Esophagus mucosa (tissue), 1 donor: ENCODE measurements at places on chromosomes 7 and 10. TPM values are rescaled to one million over a fixed set of nuclear protein-coding genes. Genes with fewer than 3 reads are reported as not detected.
A peak's percentile ranks its signal among the peaks of the same experiment; 100 is the strongest.

Gene LIPF
- not detected for total RNA-seq

GRCh38 chr7:103317009-103317408 is 19.8 kb downstream of the PMPCB start:
- no peak for ATAC-seq

- no peak for ATAC-seq
Observed at GRCh38 chr7:19111474-19112273, 5.8 kb downstream of the TWIST1 start.

DNA sequence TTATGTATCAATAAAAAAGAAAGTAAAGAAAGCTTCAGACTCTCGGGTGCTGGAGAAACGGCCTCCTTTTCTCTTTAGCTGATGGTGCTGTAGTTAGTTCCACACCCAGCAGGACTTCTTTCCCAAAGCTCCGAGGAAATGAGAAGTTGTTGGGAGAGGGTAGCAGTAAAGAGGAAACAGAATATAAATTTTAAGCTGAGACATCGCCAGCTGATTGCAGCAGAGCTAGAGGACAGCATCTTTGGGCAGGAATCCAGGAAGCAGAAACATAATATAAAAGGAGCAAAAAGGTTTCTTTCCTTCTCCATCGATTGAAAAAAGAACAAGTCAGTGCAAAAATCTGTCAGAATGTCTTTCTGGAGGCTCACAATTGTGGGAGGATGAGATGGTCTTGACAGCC is 616.9 kb upstream of the FOXK1 start:
- ATAC-seq, result no peak

Gene NUDCD3
- 68.9 TPM for total RNA-seq

Gene ERVW-1
- total RNA-seq, result not detected

Gene FZD8
- total RNA-seq, result 0.56 TPM

Gene UPP1
- 204 TPM for total RNA-seq

GRCh38 chr7:142855756-142856564 is 1.1 kb downstream of the EPHB6 start:
- ATAC-seq, result peak; percentile 67

DNA sequence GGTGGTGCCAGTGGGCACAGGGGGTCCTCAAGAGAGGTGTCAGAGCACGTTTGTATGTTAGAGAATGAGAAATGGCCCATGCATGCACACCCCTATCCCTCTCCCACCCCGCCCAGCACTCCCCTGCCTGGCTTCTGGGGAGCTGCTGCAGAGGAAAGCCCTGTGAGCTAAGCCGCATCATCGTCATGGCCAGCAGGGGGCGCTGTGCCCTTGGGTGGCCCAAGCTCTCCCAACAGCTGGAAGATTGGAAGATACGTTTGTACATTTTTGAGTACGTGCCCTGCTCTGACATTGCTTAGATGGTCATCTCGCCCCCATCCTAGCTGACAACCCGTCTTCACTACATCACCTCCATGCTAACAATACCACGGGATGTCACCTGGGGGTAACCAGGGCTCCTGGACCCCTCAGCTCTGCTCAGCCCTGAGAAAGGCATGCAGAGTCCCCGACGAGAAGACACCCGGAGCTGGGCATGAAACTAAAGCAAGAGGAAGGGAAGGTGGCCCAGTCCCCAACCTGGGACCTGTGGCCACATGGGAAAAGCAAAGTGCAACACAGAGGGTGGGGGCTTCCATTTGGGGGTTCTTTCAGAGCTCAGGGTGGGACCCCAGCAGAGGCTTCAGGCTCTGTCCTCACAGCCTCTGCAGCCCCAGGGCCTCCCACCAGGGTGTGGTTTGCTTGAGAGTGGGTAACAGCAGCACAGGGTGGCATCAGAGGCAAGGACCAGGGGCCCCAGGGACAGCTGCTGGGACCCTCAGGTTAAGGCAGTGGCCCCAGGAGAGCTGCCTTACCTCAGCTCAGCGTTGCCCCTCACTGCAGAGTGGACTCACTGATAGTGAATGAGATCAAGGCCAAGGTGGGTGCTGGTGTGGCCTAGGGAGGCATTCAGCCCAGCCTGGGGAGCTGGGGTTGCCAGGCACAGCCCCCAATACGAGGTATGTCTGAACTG is 136.6 kb downstream of the PTPN20 start:
- peak; percentile 72 for ATAC-seq

Gene VSIR
- total RNA-seq, result 45.8 TPM

GRCh38 chr7:137073571-137074325 is 205.3 kb downstream of the CHRM2 start:
- no peak for ATAC-seq

Gene LRRD1
- not detected for total RNA-seq

DNA sequence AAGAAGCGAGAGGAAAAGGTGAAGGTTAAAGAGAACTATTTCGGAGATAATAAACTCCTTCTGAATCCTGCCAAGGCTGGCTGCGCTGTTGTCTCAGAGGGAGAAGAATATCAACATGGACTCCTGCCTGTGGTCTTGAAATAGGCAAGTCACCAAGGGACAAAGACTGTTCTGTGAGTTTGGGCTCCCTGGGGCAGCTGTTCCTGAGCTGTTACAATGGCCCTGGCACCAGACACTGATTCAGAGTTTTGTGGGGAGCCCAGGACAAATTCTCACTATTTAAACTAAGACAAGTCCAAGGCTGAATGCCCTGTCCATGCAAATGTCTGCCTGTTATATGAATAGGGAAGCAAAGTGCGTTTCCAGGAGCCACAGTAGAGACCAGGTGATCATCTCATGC is 81.4 kb downstream of the PRPF18 start:
- ATAC-seq, result no peak

Gene OPN4
- total RNA-seq, result not detected

- ATAC-seq, result no peak
Observed at GRCh38 chr7:53476566-53476965, 441.1 kb downstream of the POM121L12 start.

Gene HTR5A
- not detected for total RNA-seq

- ATAC-seq, result no peak
Observed at GRCh38 chr10:70977625-70978024, 89.3 kb upstream of the PCBD1 start.

Gene LRRC72
- total RNA-seq, result not detected

Gene SAMD8
- total RNA-seq, result 29.6 TPM

DNA sequence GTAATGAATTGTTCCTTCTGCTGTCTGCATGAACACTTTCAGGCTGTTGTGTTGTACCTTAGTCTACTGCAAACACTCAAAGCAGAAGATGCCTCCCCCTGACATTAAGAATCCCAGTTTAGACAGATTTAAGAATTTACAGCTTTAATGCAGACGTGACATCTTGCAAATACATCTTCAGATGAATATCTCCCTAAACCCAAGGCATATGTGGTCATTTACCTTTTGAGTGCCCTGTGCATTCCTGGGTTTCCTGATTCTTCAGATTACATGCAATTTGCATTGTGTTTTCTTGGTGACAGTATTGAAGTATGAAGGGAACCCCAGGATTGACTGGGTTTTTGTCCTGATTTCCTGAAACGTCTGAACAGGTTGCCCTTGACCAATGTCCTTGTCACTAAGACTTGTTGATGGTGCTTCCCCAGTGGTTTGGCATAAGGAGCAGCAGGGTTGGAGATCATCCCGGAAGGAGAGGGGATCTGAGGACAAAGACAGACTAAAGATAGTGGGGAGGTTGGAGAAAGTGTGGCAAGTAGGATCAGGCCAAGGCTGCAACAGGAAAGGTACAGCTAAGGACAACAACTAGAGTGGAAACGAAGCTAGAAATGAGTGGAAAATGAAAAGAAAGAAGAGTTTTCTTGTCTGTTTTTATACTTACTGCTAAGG is 123.8 kb upstream of the RHOBTB1 start:
- ATAC-seq, result no peak

GRCh38 chr7:21920936-21921335 is 24.8 kb downstream of the CDCA7L start:
- no peak for ATAC-seq

DNA sequence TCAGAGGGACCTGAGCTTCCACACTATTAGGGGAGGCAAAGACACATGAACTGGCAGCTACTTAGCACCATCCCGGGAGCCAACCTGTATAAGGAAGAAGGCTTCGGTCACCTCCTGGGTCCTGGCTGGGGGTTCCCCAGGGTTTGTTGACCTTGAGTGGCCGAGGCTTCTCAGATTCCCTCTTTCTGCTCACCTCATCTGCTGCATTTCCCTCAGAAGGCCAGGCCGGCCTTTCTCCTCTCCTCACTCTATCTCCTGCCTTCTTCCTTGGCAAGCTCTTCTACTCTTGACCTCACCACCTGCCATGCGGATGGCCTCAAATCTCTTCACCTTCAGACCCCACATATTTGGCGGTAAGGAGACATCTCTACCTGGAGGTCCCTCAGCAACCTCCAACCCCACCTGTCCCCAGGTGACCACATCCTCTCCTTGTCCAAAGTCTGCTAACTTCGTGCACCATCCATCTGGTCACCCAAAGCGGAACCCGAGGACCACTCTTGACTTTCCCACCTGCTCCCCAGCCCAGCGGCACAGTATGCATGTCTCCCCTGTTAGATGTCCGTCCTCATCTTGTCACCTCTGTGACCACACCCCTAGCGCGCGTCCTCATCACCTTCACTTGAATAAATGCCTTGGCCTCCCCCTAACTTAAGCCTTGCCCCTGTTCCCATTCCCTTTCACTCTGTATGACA is 133.8 kb upstream of the UNC5B start:
- no peak for ATAC-seq

Gene NEURL1
- total RNA-seq, result 0.16 TPM

Gene PHKG1
- 0.88 TPM for total RNA-seq

Gene APBB1IP
- 1.4 TPM for total RNA-seq

DNA sequence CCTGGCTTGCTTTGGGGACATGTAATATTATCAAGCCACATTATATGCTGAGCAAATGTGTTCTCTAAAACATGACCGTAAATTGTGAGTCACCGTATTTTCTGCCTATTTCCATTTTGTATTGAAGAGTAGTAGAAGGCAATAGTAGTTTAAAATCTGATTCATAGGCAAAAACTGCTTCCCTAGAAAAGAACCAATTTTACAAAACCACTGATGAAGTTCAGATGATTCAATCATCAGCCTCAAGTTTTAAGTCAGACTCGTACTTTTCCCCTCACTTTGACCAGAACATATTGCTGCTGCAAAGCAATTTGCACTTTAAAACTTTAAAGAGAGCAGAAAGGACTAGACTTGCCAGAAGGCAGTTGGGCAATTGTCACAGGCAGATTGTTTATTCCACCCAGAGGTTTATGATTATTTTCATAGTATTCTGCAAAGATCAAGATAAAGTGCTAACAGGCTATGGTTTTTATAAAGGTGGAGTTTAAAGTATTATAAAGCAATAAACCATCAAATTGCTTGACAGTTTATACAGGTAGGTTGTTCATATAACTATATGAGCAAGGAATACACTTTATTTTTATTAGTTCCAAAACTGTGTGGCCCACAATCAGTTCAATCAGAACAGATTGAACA is 168.2 kb downstream of the ETV1 start:
- ATAC-seq, result no peak

GRCh38 chr7:121803039-121803438 is 69.9 kb upstream of the PTPRZ1 start:
- ATAC-seq, result peak; percentile 90
